IPS-NIHi11 (cell line): ENCODE measurements at places on chromosomes 1 and 21.

DNA sequence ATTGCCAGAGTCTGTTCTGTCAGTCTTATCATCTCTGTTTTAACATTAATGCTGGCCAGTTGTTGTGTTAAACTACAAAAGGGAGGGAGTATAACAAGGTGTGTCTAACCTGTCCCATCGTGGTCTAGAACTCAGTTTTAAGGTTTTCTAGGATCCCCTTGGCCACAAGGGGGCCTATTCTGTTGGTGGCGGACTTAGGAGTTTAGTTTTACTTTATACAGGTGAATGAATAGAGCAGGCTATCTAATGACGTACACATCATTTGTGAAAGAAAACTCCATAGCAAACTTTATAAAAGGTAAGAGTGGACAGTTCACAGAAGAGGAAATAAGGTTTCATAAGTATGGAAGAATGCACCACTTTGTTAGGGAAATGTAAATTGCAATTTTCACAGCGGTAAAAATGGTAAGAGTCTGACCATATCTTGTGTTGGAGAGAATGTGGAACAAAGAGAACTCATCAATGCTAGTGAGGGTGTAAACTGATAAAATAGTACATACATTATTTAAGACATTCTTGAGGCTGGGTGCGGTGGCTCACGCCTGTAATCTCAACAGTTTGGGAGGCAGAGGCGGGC lies 2.5 kb upstream of the ATF6 start:
- DNase-seq, result peak; percentile 31

GRCh38 chr1:192766876-192767275 lies 42.0 kb upstream of the RGS2 start:
- DNase-seq, result peak; percentile 20

DNA sequence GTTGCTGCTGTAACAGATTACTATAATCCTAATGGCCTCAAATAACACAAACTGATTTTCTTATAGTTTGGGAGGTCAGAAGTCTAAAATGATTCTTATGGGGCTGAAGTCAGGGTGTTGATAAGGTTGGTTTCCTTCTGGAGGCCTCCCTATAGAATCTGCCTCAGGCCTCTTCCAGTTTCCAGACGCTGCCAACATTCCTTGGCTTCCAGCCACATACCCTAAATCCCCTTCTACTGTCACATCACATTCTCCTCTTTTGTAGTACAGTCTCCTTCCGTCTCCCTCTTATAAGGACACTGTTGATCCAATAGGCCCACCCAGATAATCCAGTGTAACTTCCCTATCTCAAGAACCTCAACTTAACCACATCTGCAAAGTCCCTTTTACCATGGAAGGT lies 145.3 kb upstream of the NCAM2 start:
- no peak for DNase-seq

DNA sequence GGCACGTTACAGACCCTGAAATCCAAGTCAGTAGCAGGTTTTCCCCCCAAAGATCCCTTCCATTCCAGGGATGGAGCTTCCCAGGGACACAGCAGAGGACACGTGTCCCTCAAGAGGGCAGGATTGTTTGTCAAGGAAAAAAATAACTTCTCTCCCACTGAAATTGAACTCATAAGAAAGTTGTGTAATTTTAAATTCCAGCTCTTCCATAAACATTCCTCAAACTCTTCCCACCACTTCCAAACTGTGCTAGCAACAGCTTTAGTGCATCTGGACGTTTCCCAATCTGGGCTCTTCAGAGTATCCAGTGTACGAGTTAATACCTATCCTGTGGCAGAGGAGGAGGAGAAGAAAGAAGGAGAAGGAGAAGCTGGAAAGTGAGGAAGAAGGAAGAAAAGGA lies 79.6 kb downstream of the PSMG1 start:
- no peak for DNase-seq

GRCh38 chr1:7379441-7379971 lies 391.6 kb upstream of the VAMP3 start:
- DNase-seq, result peak; percentile 59

DNA sequence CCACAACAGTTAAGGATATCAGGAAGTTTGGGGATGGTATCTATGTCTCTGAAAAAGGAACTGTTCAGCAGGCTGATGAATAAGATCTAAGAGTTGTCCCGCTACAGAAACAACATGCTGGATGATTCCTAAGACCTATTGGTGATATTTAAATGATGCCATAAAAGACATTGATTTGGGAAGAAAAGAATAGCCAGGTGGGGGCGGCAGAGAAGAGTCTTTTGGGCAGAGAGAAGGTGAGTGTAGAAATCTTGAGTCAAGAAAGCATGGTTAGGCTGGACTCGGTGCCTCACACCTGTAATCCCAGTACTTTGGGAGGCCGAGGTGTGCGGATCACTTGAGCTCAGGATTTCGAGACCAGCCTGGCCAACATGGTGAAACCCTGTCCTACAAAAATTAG lies 11.8 kb upstream of the TMEM201 start:
- no peak for DNase-seq

DNA sequence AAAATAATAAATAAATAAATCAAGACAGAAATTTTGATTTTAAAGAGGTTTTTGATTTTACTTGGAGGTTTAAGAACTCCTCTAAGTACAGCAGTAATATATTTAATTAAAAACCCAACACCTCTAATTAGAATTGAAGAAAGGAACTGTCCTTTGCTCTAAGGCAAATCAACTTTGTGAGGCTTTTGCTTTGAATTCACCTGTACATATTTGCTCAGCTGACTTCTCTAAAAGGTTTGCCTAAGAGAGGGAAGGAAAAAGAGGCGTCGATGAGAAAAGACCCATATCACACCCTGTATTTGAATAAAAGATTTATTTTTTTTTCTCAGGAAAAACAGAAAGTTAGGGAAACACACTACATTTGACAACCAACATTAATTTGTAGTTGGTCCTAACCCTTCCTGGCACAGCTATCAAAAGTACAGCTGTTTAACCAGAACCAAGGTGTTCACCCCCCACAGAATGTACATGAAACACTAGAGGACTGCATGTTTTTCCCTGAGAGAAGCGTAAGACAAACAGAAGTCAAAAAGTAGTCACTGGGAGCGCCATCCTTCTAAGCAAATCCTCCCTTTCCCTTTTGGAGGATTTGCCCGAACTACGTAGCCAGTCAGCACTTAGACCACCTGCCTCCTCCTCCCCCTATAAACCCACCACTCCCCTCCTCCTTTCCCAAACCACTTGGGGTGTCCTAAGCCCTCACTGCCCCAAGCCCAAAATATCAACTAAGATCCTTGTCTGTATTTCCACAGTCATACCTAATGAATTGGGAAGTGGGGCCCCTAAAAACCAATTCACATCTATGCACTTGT lies 4.9 kb downstream of the MCL1 start:
- no peak for DNase-seq

GRCh38 chr1:111818081-111818480 lies 62.4 kb downstream of the DDX20 start:
- no peak for DNase-seq

GRCh38 chr1:161950377-161950776 lies 73.3 kb downstream of the OLFML2B start:
- no peak for DNase-seq

GRCh38 chr1:204863024-204863423 lies 7.6 kb upstream of the NFASC start:
- DNase-seq, result no peak

- DNase-seq, result no peak
These were observed 717 bp downstream of the UBIAD1 start for GRCh38 chr1:11273595-11274234.

DNA sequence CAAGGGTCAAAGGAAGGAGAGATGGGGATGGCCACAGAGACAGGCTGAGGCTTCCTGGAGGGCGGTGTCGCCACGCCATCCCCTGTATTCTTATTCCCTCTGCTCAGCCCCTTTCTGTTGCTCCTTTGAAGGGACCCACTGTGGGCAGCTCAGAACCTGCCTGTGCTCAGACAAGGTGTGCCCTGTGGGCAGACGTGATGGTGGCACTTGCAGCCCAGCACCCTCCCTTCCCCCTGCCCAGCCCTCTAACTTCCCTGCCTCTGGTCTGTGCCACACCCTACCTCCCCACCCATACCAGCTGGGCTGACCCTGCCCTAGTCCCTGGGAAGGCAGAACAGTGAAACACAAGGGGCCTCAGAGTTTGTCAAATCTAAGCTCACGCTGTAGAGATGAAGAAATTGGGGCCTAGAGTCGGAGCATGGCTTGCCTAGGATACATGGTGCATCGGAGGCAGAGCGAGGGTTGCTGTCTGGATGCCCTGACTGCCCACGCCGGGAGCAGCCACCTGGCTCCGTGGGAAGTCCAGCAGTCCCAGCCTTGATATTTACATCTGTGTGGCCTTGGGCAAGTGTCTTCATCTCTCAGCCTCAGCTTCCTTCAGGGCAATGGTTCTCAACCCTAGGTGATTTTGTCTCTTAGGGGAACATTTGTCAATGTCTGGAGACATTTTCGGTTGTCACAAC lies 68.6 kb upstream of the RUNX3 start:
- no peak for DNase-seq

- DNase-seq, result no peak
These were observed 135.1 kb downstream of the CDC7 start for GRCh38 chr1:91635763-91636162.

GRCh38 chr1:78543941-78544643 lies 53.3 kb downstream of the PTGFR start:
- no peak for DNase-seq

GRCh38 chr1:40782371-40782956 lies 1.1 kb upstream of the KCNQ4 start:
- DNase-seq, result no peak

GRCh38 chr1:198656500-198656932 lies 17.7 kb downstream of the PTPRC start:
- DNase-seq, result no peak

- DNase-seq, result no peak
These were observed 164.2 kb downstream of the CACNA1E start for GRCh38 chr1:181647314-181648035.

DNA sequence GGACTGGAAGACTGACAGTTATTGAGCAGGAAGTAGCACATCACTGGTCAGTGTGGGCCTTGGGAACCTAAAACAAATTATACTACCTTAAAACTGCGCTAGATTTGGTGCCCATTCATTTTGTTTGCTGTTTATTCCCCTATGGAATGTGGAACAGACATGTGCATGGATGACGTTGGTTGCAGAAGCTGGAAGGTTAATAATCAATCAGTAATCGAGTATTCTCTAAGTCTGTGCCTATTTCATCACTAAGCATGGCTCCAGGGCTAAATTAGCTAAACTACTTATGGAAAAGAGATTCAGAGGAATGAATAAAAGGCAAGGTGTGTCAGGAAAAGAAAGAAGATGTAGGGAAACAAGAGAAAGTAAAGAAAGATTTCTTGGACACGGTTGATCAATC lies 33.5 kb upstream of the DPT start:
- no peak for DNase-seq

DNA sequence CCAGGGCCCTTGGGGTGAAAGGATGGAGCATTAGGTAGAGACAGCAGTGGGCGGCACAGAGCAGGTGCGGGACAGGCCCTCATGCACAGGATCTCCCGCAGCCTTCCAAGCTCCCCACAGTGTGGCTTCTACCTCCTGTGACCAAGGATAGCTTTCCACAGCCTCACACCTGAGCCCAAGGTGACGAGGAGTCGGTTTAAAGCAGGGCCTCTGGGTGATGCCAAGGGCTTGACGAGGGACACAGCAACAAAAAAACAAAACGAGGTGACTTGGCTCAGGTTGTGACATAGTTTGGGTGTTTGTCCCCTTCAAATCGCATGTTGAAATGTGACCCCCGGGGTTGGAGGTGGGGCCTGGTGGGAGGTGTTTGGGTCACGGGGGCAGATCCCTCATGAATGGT lies 15.3 kb downstream of the RSPH1 start:
- DNase-seq, result no peak

DNA sequence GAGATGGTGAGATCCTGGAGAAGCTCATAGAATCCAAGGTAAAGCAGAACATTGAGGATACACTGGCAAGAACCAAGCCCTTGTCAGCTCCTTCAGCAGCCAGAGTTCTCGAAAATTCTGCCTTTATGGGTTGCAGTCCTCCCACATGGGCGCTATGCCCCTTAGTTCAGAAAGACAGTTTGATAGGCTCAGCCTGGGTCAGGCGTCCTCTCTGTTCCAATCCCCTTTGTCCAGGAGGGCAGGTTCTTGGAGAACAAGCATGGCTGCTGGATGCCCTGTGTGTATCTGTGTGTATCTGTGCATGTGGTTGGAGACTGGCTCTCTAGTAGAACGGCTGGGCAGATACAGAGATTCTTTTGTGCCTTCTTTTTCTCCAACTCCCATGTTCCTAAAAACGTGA lies 8.0 kb upstream of the NBL1 start:
- no peak for DNase-seq

DNA sequence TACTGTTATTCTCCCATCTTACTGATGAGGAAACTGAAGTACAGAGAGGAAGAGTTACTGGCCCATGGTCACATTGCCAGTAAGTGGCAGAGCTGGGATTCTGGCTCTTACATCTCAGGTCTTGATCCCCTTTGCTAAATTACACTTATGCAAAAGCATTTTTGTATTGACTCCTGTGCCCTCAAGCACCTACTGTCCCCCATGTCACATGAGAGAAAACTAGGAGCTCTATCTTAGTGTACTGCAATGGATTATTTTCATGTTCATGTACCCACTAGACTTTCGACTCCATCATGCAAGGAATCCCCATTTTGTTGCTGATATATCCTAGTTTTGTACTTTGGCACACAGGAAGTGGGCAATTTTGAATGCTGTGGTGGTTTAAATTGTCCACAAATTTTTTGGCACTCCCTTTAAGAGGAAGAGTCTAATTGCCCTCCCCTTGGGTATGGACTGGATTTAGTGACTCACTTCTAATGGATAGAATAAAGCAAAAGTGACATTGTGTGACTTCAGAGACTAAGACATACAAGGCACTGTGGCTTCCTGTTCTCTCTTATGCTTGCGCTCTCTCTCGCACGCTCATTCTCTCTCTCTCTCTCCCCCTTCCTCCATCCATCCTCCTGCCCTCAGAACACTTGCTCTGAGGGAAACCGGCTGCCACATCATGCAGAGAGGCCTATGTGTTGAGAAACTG lies 43.5 kb upstream of the JAK1 start:
- no peak for DNase-seq

DNA sequence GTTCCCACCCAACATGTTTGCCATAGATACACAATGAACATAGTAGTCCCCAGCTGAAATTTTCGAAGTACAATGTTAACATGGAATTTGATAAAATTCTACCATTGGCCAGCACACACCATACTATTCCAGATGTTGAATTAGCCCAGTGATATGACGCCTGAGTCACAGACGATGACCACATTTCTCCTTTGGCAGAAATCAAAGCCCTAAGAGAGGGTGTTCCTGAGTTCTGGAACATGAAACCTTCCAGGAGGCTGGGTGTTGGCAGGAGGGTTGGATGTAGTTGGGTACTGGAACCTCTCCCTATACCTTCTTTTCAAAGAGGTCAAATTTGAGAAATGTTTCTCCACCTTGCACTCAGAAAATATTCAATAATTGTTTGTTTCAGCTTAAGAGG lies 37.8 kb downstream of the LPAR3 start:
- DNase-seq, result no peak

DNA sequence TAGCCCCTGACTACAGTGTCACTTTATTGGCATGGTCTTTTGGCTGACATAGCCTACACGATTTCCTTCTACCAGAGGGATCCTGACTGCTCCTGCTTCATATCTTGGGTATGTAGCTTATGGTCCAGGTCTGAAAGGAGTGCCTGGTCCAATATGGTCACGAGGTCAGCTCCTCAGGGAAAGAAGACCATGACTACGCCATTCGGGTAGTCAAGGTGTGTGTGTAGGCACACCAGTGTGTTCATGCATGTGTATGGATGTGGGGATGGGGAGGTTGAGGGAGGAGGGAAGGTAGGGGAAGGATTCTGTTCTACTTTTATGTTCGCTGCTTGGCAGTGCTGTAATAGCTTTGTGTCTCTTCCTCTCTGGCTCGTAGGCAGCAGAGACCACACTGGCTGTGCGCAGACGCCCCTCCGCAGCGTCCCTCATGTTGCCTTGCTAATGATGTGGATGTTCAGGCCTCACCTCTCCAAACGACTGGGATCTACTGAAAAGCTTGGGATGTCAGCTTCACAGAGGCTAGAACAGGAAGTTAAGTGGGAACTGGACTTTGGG lies 10.0 kb upstream of the C4BPB start:
- no peak for DNase-seq
